ENCODE measurements at places on chromosomes 2 and 18.

- DNase-seq: no peak
Observed at GRCh38 chr2:227407591-227408151, 19.9 kb upstream of the SCYGR1 start.

GRCh38 chr2:137211761-137212160, 446.4 kb downstream of the THSD7B start:
- DNase-seq: no peak

- DNase-seq: no peak
Observed at GRCh38 chr18:45349019-45349418, 266.3 kb upstream of the SLC14A2 start.

GRCh38 chr2:104321796-104322349, 532.0 kb upstream of the POU3F3 start:
- no peak for DNase-seq

GRCh38 chr18:49500201-49500921, 13.3 kb upstream of the C18orf32 start:
- DNase-seq: no peak

GRCh38 chr2:61988462-61989366, 83.2 kb downstream of the COMMD1 start:
- no peak for DNase-seq

DNA sequence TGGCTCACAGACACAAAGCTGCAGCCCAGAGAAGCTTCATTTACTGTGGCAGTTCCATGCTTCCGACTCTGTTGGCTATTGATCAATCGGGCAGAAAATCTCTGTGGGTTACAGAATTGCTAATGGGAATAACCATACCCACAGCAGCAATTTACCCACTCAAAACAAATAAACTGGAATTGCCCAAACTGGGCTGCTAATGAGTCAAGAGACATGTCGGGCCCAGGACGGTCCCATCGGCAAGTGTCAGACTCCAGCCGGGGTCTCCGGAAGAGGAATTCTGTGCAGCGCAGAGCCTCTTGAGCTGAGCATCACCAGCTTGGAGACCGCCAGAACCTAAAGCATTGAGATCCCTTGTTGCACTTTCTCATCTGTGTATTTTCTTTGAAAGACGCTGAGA, 67.8 kb downstream of the TMEM18 start:
- DNase-seq: no peak

- no peak for DNase-seq
Observed at GRCh38 chr2:46216213-46216612, 81.0 kb upstream of the EPAS1 start.

DNA sequence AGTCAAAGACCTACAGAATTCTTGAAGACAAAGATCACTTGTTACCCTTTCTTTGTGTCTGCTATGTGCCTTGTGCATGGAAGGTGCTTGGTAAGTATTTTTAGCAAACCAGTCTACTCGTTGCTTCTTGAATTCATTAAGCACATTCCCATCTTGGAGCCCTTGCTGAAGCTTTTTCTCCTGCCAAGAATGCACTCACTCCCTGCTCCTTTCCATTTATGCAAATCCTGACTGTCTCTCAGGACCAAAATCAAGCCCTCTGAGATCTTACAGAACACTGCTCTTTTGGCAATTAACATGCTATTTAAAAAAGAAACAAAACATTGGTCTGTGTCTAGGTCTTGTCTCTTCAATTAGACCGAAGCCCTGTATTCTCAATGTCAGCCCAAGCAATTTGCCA, 75.8 kb downstream of the CLHC1 start:
- DNase-seq: no peak

- no peak for DNase-seq
Observed at GRCh38 chr2:74464406-74464805, 776 bp downstream of the MOGS start.

GRCh38 chr18:34978533-34978893, 62.7 kb upstream of the MAPRE2 start:
- DNase-seq: no peak

DNA sequence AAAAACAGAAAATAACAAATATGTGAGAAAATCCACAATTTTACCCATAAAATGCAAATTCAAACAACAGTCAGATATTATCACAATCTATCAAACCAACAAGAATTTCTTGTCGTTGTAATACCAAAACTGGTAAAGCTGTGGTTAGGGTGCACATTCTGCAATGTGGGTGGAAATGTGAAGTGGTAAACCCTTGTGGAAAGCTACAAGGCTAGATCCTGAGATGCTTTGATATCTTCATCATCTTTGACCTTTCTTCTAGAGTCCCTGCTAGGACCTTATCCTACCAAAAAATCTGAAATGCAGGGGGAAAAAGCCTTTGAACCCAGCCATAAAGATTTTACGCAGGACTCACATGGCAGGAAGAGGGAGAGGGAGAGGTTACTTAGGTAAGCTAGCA, 17.2 kb upstream of the ATG16L1 start:
- no peak for DNase-seq

- DNase-seq: no peak
Observed at GRCh38 chr2:48824116-48824515, 68.6 kb upstream of the LHCGR start.

- DNase-seq: no peak
Observed at GRCh38 chr18:54801374-54801773, 26.9 kb upstream of the RAB27B start.

DNA sequence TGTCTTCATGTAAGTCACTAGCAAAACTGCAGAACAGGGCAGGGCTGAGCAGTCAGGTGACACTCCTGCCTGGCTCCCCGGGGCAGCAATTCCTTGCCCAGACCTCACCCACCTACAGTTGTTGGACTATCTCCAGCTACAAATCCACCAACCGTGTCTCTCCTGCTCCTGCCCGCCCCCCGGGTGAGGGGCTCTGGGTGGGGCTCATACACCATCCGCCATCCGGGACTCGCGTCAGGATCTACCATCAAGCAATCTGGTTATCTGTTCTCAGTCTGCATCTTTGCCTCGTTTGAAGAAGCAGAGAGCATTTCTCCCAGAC, 13.5 kb upstream of the GLI2 start:
- no peak for DNase-seq

GRCh38 chr2:189337656-189338055, 103.6 kb upstream of the WDR75 start:
- DNase-seq: no peak

DNA sequence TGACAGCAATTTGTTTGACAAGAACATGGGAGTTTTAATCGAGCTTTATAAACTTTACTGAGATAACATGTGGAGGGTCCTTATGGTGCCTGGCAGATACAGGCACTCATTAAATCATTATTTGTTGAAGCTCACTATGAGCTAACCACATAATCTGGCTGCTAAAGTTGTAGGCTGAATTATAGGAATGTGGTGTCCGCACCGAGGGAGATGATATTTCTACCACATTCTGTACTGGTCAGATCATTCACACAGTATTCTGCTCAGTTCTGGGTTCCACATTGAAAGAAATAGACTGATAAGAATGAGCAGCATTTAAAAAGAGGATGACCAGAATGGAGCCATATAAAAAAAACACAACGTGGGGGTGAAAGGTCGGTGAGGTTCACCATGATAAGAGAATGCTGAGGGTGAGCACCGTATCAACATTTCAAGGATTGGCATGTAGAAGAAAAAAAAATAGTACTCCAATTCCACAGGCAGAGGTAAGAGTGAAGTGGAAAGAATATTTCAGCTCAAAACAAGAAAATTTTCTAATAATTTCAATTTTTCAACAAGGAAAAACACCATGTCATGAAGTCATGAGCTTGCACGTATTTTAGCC, 54.4 kb downstream of the TMEFF2 start:
- no peak for DNase-seq

- no peak for DNase-seq
Observed at GRCh38 chr2:217086038-217086522, 226.2 kb upstream of the TNP1 start.

- no peak for DNase-seq
Observed at GRCh38 chr2:132980304-132980703, 310.3 kb upstream of the LYPD1 start.

GRCh38 chr18:22702806-22703205, 230.3 kb upstream of the RBBP8 start:
- DNase-seq: no peak

DNA sequence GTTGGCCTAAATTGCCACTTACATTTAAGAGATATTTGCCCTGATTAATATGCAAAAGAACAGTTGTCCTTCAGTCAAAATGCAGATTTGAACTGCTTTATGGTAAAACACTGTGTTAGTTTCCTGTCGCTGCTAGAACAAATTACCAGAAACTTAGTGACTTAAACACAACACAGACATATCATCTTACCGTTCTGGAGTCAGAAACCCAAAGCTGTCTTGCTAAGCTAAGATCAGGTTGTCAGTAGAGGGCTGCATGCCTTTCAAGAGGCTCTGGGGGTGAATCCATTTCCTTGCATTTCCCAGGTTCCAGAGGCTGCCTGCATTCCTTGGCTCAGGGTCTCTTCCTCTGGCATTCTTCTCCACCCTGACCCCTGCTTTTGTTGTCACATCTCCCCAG, 149.5 kb downstream of the FAM161A start:
- DNase-seq: no peak

DNA sequence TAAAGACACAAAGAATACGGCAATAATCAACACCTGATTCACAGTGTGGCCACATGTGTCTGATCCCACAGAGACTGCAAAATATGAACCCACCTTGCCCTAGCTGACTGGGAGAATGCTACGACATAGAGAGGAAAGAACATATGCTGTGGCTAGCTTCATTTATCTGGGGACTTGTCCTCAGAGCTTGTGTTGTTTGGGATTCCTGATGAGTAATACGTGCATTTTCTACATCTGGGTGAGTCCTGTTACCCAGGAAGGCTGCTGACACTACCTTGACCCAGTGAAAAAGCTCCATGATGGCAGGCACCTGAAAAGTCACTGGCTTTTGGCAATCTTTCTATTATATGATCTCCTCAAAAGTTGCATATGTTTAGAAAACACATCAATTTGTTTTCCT, 427.7 kb upstream of the LYPD1 start:
- DNase-seq: no peak

- no peak for DNase-seq
Observed at GRCh38 chr2:238929242-238930081, 81.6 kb downstream of the TWIST2 start.

GRCh38 chr2:42376758-42377157, 15.7 kb upstream of the COX7A2L start:
- DNase-seq: no peak

- DNase-seq: no peak
Observed at GRCh38 chr2:175431101-175431946, 249.8 kb upstream of the ATP5MC3 start.

- DNase-seq: no peak
Observed at GRCh38 chr2:26223018-26223417, 21.4 kb downstream of the HADHA start.

GRCh38 chr18:42131066-42131929, 176.3 kb downstream of the PIK3C3 start:
- DNase-seq: no peak

DNA sequence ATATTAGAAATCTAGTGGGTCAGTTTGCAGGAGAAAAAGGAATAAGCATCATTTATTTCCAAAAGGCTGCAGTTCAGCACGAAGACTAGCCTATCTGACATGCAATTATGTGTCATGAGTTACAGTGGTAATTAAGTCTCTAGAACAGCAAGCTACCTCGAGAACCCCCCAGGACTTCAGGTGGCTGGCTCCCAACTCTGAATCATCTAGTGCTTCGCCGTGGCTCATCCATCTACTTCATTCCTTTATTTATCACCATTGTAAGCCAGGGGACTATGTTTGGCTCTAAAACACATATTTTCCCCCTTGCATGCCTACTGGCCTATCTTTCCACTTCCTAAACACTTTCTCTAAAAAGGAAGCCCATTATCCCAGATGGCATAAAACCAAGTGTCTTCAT, 121.6 kb downstream of the TXNL1 start:
- DNase-seq: no peak

- no peak for DNase-seq
Observed at GRCh38 chr2:11296401-11296800, 48.0 kb downstream of the ROCK2 start.

GRCh38 chr2:220890931-220891330, 681.2 kb downstream of the EPHA4 start:
- DNase-seq: no peak

DNA sequence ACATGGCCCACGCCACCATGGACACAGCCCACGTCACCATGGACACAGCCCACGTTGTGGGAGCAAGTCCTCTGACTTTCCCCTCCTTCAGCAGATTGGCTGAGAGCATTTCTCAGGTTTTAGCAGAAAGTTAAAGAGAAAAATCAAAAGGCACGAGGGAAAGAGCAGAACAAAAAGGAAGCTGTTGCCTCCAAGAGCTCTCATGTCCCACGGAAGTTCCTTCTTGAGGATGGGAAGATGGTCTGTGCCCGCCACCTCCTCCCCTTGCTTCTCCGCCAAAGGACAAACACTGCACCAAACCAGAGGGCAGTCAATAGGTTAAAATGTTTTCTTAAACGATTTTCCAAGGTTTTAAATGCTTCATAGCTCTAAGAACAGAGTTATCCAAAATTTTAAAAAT, 148.4 kb downstream of the HDAC4 start:
- no peak for DNase-seq

GRCh38 chr2:34188464-34189303, 589.6 kb upstream of the FAM98A start:
- DNase-seq: no peak

DNA sequence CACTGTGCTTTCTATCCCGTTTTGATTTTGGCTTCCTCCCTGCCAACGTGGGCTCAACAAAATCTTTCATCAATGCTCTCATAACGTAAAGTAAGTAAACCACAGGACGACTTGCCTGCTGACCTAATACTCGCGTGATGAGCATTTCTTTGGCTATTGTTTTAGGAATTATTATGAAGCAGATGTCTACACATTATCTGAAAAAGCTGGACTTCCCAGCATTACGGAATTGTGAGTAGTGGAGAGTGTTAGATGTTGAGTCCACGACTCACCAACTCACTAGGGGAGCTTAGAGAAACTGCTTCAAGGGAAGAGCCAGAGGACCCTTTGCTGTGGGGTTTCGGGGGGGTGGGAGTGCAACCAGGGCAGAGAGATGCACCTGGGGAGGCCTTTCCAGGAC, 21.9 kb downstream of the HJURP start:
- DNase-seq: no peak

- no peak for DNase-seq
Observed at GRCh38 chr2:33326100-33326499, 150.3 kb upstream of the RASGRP3 start.

DNA sequence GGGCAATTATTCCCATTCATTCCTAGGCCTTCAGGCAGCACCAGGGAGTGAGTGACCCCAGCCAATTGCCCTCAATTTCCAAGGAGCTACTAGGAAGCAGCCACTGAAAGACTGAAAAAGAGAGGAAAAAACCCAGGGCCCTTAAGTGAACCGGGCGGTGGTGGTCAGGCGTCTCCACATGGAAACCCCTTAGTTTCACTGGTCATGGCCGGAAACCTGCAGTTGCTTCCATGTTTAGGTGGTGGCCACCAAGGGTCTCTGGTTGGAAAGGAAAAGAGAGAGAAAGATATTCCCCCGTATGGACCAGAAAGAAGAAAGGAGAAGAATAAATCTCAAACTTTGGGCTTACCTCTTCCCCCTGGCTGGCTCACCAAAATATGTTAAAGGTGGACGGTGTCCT, 64.9 kb downstream of the GALR1 start:
- DNase-seq: no peak

DNA sequence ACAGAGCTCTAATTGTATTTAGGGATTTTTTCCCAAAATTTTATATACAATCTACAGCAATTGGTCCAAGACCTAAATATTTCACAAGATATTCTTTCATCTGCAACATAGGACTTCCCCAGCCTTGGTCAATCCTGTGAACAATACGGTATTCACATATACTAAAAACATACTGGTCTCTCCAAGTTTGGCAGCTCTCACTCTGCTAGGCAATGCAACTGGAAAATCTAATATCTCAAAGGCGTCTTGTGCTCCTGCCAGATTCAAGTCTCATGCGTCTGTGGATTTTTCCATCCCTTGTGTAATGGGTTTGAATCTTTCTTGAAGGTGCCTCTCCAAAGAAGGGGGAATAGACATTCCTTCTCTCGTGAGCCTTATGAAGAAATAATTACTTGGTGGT, 27.4 kb upstream of the MBOAT2 start:
- no peak for DNase-seq
